ENCODE measurements at places on chromosomes 11 and 22. TPM values are rescaled to one million over a fixed set of nuclear protein-coding genes. Genes with fewer than 3 reads are reported as not detected.

The SLC29A2 gene
- total RNA-seq: 8.8 TPM

The TMEM25 gene
- total RNA-seq: 8.0 TPM

The LRFN4 gene
- total RNA-seq: 24.5 TPM

The DRD4 gene
- total RNA-seq: 0.81 TPM

- no peak for DNase-seq
Measured at GRCh38 chr11:16292167-16292859, 64.0 kb downstream of the SOX6 start.

DNA sequence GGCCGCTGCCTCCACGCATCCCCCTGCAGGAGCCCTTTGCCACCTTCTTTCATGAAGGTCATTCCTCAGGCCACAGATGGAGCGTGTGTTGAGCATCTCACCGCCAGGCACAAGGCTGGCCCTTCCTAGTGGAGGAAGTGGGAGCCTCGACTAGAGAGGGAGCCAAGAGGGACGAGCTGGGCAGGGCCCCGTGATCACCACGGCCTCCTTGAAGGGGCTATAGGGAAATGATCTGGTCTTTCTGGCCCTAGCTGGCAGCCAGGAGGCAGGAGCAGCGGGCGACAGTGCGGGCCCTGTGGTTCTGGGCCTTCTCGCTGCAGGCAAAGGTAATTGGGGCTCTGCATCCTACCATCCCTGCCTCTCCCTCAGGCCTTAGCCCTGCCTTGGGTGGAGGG lies 49.1 kb downstream of the PISD start:
- no peak for DNase-seq

DNA sequence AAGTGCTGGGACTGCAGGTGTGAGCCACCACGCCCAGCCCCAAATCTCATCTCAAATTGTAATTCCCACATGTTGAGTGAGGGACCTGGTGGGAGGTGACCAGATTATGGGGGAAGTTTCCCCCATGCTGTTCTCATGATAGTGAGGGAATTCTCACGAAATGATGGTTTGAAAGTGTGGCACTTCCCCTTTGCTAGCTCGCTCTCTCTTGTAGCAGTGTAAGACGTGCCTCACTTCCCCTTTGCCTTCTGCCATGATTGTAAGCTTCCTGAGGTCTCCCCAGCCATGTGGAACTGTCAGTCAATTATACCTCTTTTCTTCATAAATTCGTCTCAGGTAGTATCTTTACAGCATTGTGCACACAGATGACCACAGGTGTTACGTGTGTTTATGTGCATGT lies 357.8 kb downstream of the CADM1 start:
- DNase-seq: no peak

DNA sequence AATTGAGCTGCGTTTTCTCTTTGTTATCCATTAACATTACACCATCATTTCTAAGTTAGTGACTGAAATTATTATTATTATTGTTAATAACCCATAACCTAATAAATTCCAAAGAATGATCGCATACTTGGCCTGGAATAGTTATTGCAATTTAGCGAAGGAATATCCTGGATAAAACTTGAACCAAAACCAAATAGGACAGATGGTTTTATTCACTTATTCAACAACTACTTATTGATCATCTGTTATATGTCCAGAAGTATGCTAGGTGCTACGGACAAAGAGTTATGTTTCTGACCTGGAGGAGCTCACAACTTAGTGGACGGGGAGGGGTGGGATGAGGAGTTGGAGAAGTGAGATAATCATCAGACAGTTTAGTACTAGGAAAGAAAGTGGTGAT lies 44.8 kb upstream of the ARHGAP20 start:
- DNase-seq: no peak

GRCh38 chr11:61115498-61116224 lies 13.4 kb downstream of the CD5 start:
- DNase-seq: no peak

- DNase-seq: no peak
Measured at GRCh38 chr11:105149477-105149876, 9.9 kb upstream of the CARD18 start.

DNA sequence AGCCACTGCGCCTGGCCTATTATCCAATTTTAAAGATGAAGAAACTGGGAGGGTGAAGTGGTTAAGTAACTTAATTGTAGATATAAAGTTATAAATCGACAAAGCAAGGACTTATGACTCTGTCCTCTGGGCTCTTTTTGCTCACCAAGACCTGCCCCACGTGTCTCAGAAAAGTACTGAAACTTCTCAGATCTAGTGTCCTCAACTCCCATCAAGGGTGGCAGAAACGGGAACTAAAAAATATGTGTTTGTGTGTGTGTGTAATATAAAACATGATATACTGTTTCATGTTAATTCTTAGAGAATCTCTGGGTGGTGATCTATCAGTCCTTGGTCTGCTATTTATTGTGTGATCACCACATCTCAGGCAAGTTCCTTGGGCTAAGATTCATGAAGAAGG lies 104.9 kb downstream of the GAB2 start:
- no peak for DNase-seq

DNA sequence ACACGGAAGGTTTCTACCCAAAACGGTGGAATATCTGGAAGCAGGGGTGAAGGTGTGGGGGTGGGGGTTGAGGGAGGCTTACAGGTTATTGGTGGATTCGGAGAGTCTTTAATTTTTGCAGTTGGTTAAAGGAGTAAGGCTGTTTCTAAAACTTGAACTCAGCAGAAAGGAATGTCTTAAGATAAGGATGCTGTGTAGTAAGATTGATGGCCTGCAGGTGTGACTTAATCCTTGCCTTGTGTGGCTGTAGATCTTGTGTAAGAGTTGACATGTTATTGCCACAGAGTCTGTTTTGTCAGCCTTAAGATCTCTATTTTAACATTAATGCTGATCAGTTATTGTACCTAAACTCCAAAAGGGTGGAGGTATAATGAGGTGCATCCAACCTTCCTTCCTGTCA lies 16.4 kb upstream of the OR6M1 start:
- DNase-seq: no peak

DNA sequence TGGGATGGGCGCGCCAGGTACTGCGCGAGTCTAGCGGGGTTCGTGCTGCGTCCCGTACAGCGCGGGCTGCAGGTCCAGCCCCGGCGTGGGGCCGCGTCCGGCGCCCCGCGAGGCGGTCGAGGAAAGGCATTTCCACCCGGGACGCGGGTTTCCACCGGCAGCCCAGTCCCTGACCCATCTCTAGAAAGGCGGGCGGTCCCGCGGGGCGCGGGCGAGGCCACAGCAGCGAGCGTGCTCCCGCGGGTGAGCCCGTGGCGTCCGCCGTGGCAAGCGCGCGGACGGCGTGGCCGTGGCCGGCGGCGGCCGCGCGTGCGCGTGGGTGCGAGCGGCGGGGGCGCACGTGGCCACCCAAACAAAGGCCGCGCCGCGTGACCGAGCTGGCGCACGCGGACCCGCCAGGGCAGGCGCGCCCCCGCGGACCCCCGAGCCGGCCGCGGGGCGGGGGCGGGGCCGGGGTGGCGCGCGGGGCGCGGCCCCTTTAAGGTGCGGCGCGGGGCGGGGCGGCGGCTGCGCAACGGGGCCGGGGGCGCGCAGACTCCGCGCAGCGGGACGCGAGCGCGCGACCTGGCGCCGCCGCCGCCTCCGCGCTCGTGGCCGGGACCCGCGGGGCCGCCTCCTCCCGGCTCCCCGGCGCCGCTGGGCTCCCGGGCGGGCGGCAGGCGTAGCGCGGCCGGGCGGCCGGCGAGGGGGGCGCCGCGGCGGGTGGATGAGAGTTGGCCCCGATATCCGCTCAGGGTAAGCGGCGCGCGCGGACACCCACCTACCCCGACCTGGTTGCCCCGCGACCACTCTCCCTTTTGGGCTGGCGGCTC lies 39.3 kb upstream of the CELSR1 start:
- no peak for DNase-seq

- DNase-seq: no peak
Measured at GRCh38 chr22:24400726-24401596, 26.4 kb upstream of the ADORA2A start.

Data from cardiac septum (tissue), 1 donor.